ENCODE measurements at places on chromosomes 6 and 20. TPM values are rescaled to one million over a fixed set of nuclear protein-coding genes. Genes with fewer than 3 reads are reported as not detected.

DNA sequence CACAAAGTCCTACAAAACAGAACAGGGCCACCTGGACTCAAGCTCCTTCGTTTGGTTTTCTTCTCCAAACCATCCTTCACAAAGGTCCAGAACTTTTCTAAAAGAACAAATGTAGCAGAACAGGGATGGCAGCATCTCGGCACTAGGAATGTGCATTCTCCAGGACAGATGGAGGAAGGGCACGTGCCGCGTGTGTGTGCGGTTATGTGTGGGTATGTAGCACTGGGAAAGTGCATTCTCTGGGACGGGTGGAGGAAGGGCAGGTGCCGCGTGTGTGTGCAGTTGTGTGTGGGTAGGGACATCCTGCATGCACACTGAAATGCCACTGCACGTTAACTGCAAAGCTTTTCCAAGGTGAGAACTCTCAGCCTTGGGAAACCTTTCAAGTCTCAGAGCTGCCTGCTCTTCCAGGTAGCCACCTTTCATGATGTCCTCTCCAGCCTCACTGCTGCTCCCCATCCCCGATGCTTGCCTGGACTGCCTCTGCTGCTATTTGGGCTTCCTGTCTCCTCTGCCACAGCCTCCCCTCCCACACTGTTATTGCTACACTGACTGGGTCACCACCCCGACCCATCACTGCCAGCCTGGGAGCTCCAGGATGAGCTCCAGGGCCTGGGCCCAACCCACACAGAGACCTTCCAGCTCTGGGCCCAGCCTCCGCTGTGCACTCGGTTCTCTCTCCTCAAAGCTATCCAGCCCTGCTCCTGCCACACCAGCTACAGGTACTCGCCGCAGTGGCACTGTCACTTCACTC lies 47.6 kb downstream of the EZR start:
- no peak overlapping the region for H3K27ac ChIP-seq
- H3K4me1 ChIP-seq: no peaks in the 10 kb centered on the region
- DNase-seq: no peak
- no peak overlapping the region for H3K4me3 ChIP-seq
- H3K27me3 ChIP-seq: no peaks in the 10 kb centered on the region

- H3K27ac ChIP-seq: no peak overlapping the region
- no peak for DNase-seq
- H3K27me3 ChIP-seq: no peaks in the 10 kb centered on the region
- H3K36me3 ChIP-seq: peaks cover 24% of the 10 kb centered on the region
These were observed 8.2 kb downstream of the CUL7 start for GRCh38 chr6:43045371-43045930.

GRCh38 chr6:44533421-44533820 lies 145.9 kb downstream of the CDC5L start:
- no peak for DNase-seq
- H3K4me3 ChIP-seq: no peak overlapping the region
- peaks cover 15% of the 10 kb centered on the region for H3K27me3 ChIP-seq

DNA sequence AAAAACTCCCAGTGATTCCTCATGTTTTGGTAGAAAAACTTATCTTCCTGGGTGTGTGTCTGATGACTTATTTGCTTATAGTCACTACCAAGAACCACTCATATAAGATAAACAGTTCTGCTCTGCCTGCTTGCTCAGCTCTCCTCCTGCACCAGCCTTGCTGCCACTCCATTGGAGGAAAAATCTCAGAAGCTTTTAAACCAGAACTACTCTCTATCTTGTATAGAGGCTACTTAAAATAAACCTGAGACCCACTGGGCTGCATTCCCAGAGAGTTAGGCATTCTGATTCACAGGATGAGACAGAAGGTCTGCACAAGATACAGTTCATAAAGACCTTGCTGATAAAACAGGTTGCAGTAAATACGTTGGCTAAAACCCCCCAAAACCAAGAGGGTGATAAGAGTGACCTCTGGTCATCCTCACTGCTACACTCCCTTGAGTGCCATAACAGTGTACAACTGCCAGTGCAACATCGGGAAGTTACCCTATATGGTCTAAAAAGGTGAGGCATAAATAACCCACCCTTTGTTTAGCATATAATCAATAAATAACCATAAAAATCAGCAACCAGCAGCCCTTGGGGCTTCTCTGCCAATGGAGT lies 728.3 kb downstream of the EPHA7 start:
- no peaks in the 10 kb centered on the region for H3K36me3 ChIP-seq
- peak; percentile 77 for DNase-seq
- no peak overlapping the region for H3K27ac ChIP-seq
- H3K27me3 ChIP-seq: no peaks in the 10 kb centered on the region
- H3K4me1 ChIP-seq: no peaks in the 10 kb centered on the region
- H3K4me3 ChIP-seq: no peak overlapping the region

DNA sequence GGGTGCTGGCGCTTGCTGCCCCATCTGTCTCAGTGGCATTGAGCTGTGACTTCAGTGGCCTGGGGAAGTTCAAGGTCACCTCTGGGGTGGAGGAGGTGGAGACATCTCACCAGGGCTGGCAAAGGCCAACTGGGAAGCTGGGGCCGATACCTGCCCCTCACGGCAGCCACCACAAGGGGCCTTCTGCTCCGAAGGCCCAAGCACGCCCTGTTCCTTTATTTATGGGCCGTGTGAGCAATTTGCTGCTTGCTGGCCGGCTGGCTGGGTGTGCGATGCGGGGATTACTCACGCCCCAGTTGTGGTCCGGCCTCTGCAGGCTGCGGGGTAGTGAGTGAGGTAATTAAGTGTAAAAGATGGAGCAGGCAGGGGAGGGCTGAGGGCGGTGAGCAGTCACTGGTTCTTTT lies 13.2 kb upstream of the SCRT2 start:
- no peaks in the 10 kb centered on the region for H3K27me3 ChIP-seq
- DNase-seq: peak; percentile 26

GRCh38 chr6:159520002-159520401 lies 173.0 kb downstream of the SOD2 start:
- H3K36me3 ChIP-seq: no peaks in the 10 kb centered on the region
- H3K27me3 ChIP-seq: no peaks in the 10 kb centered on the region
- no peaks in the 10 kb centered on the region for H3K4me1 ChIP-seq
- no peak for DNase-seq
- H3K27ac ChIP-seq: no peak overlapping the region

Gene PTGIS
- 79.1 TPM for total RNA-seq

DNA sequence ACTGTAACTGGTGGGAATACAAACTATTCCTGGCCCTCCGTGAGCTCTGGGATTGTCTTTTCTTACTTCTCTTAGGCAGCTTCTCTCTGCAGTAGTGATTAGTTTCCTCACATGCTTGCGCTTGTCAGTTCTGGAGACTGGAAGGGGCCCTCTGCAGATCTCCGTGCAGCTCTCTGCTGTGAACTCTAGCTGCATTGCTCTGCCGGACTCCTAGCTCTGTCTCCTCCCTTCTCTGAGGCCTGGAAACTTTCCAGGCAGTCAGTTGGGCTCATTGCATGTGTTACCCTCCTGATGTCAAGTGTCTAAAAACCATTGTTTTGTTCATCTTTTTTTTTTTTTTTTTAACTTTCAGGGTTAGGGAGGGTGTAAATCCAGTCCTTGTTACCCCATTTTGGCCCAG lies 102.3 kb downstream of the CTNNBL1 start:
- H3K4me1 ChIP-seq: no peaks in the 10 kb centered on the region
- H3K27ac ChIP-seq: no peak overlapping the region
- H3K27me3 ChIP-seq: no peaks in the 10 kb centered on the region
- no peak for DNase-seq

- H3K36me3 ChIP-seq: no peaks in the 10 kb centered on the region
- DNase-seq: peak; percentile 92
- no peaks in the 10 kb centered on the region for H3K27me3 ChIP-seq
- peak overlapping the region; percentile 9 for H3K4me3 ChIP-seq
These were observed 73.0 kb upstream of the NHSL1 start for GRCh38 chr6:138572167-138572875.

- peak; percentile 8 for DNase-seq
- no peaks in the 10 kb centered on the region for H3K27me3 ChIP-seq
These were observed 131.2 kb upstream of the CCN2 start for GRCh38 chr6:132082421-132082820.

- peaks cover 6% of the 10 kb centered on the region for H3K4me1 ChIP-seq
- no peaks in the 10 kb centered on the region for H3K27me3 ChIP-seq
- no peaks in the 10 kb centered on the region for H3K36me3 ChIP-seq
These were observed 184.3 kb downstream of the JARID2 start for GRCh38 chr6:15430186-15430585.

DNA sequence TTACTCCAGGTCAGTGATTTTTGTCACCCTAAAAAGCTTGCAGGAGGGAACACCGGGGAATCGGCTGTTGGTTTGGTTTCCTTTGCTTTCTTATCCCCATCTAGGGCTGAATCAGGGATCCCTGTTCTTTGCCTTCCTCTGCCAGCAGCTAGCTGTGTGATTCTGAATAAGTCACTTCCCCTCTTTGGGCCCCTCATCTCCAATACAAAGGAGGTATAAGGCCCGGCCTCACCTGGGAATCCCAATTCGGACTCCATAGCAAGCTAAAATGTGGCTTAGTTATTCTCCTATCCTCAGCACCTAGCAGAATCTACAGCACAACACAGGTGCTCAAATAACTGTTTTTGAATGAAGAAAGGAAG lies 18.5 kb upstream of the ARMC12 start:
- H3K4me1 ChIP-seq: peaks cover 10% of the 10 kb centered on the region
- no peak for DNase-seq
- H3K36me3 ChIP-seq: no peaks in the 10 kb centered on the region
- H3K27me3 ChIP-seq: no peaks in the 10 kb centered on the region
- no peak overlapping the region for H3K4me3 ChIP-seq

Gene CAGE1
- total RNA-seq: under 0.01 TPM

- peak overlapping the region; percentile 85 for H3K27ac ChIP-seq
- no peak for DNase-seq
- H3K36me3 ChIP-seq: no peaks in the 10 kb centered on the region
- H3K4me3 ChIP-seq: no peak overlapping the region
These were observed 3.9 kb upstream of the PHF20 start for GRCh38 chr20:35767683-35768481.

DNA sequence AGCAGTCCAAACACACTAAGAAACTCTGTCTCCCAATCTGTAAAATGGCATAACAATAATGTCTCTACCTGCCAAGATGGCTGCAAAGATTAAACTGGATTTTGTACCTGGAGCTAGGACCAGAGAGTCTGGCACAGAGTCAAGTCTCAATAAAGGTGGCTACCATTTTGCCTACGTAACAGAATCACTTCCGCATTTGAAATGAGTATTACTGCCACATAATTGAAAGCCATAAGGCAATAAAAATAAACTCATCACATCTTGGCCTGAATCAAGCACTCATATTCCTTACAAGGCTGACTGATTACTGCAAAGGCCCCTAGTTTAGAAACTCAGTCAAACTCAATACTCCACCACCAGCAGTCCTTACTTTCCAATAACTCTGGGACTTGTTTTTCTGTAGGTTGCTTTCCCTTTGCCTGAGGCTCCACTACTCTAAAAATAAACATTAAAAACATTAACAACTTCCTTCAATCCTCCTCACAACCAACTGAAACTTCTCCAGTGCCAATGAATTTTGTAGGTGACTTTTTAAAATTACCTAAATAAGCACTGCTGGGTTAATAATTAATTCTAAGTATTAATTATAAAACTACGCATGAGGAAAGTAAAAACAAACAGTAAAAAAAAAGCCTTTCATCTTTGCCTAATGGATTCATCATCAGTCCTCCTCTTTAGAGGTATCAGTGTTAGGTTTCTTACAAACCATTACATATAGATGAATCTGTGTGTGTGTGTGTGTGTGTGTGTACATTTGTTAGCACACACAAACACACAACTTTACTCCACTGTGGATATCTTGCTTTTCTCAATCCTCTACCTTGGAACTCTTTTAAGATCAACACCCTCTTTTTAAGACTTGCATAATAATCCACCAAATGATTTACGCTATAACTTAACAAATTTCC lies 3.7 kb downstream of the KIF16B start:
- H3K27ac ChIP-seq: no peak overlapping the region
- no peaks in the 10 kb centered on the region for H3K27me3 ChIP-seq
- H3K4me3 ChIP-seq: no peak overlapping the region
- DNase-seq: no peak
- no peaks in the 10 kb centered on the region for H3K36me3 ChIP-seq
- H3K4me1 ChIP-seq: no peaks in the 10 kb centered on the region

DNA sequence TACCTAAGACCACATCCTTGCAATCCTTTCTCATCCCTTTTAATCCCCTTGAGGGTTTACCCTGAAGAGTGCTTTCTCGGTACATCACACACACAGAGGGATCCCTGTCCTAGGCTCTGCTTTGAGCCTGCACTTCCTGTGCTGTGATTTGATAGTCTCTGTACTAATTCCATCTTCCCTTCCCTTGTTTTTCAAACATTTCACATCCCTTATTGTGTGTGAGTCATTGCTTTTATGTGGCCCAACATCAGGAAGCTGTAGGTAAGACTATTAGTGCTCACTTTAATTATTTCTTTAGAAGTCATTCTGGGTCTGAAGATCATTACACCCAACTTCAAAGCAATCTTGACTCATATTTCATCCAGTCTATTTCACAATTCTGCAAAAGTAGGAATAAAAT lies 57.2 kb upstream of the ANKEF1 start:
- peak; percentile 7 for DNase-seq
- H3K27me3 ChIP-seq: no peaks in the 10 kb centered on the region
- H3K4me1 ChIP-seq: no peaks in the 10 kb centered on the region
- no peaks in the 10 kb centered on the region for H3K36me3 ChIP-seq
- no peak overlapping the region for H3K4me3 ChIP-seq

Gene GLP1R
- total RNA-seq: not detected

DNA sequence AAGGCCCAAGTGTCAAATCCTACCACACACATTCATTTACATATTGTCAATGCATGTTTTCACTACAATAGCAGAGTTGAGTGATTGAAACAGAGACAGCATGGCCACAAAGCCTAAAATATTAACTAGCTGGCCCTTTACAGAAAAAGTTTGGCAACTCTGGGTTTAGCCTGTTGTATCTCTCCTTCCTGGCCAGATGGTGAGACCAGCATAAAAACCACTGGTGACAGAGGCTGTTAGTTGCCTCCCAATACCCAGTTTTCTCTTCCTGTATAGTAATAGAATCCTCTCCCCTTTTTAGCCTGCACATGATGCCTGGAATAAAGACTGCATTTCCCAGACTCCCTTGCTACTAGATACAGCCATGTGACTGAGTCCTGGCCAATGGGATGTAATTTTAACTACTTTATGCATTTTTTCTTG lies 100.0 kb upstream of the TAB2 start:
- H3K27me3 ChIP-seq: no peaks in the 10 kb centered on the region
- H3K27ac ChIP-seq: no peak overlapping the region
- no peak for DNase-seq
- H3K4me1 ChIP-seq: no peaks in the 10 kb centered on the region

DNA sequence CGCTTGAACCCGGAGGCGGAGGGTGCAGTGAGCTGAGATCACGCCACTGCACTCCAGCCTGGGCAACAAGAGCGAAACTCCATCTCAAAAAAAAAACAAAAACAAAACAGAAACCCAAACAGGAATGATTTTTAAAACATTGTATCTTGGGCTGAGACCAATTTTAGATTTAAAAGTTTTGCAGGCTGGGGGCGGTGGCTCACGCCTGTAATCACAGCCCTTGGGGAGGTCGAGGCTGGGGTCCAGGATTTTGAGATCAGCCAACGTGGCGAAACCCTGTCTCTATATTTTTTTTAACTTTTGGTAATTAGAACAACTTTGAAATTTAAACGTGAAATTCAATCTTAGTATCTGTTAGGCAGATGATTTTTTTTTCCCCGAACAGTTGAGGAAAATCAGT lies 70.5 kb downstream of the AKAP12 start:
- H3K4me1 ChIP-seq: no peaks in the 10 kb centered on the region
- H3K27ac ChIP-seq: no peak overlapping the region
- H3K27me3 ChIP-seq: no peaks in the 10 kb centered on the region
- H3K36me3 ChIP-seq: no peaks in the 10 kb centered on the region
- DNase-seq: no peak
- H3K4me3 ChIP-seq: no peak overlapping the region
